ENCODE measurements at places on chromosomes 5 and 9.

DNA sequence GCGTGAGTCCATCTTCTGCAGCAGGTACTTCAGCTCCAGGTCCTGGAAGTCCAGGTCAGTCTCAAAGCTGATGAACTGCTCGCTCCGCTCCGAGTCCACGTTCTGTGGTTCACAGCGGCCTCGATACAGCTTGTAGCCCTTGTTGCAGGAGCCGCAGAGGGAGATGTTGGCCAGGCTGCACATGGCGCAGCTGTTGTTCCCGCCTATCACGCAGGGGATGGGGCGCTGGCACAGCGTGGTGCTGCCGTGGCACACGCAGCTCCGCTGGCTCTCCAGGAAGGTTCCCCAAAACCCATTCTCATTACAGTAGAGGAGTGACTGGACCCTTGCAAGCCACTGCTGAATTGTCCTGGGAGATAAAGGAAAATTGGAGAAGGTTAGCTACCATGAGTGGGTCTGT is 201.4 kb downstream of the BRINP1 start:
- no peak for DNase-seq

- DNase-seq = no peak
Measured at GRCh38 chr5:145362266-145362665, 472.9 kb downstream of the PRELID2 start.

- DNase-seq = no peak
Measured at GRCh38 chr9:4030751-4031150, 269.1 kb downstream of the GLIS3 start.

DNA sequence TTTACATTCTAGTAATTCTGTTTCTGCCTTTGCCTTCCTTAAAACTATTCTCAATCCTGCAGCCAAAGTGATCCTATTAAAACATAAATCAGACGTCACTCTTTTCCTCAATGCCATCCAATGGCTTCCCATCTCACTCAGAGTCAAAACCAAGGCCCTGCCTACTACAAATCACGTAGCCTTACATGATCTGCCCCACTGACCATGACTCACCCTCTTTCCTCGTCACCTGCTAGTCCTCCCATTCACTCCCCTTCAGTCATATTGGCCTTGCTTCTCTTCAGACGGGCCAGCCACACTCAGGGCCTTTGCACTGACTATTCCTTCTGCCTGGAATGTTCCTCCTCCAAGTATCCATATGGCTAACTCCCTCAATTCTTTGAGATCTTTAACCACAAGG is 39.0 kb upstream of the DMXL1 start:
- no peak for DNase-seq

- DNase-seq = no peak
Measured at GRCh38 chr9:97507428-97507984, 6.0 kb downstream of the TMOD1 start.

DNA sequence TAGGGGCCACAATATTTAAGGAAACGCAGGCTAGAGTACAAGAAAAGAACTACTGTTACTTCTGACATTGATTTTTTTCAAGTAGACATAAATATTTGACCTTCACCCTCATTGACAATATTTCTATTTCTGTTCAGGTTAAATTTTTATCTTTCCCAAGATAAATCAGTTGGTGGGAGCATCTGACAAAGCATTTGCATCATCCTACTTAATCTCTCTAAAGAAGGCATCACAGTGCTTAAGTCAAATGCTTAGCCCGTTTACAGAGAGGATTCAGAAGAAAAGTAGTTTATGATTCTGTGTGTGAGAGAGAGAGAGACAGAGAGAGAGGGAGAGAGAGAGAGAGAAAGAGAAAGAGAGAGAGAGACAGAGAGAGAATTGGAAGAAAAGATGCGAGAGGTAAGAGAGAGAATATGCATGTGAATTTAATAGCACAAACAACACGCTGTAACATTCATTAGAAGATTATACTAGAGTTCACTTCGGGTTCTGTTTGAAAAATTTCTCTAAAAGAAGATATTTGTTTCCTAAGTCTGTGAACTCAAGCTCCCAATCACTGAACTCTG is 1093.3 kb upstream of the CDH6 start:
- no peak for DNase-seq

- DNase-seq = no peak
Measured at GRCh38 chr5:133354323-133355185, 257.8 kb downstream of the FSTL4 start.

DNA sequence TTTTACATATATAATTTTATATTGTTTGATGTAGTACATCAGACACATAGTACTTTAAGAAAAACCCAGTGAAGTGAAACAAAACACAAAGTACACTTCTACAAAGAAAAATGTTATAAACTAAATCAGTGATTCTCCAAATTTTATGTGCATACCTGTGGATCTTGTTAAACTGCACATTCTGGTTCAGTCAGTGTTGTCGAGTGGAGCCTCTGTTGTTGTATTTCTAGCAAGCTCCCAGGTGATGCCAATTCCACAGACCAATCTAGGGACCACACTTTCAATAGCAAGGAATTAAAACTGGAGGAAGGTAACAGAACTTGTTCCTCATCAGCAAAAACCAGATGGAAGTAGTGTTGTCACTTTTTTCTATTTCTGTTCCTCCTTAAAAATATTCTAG is 183.8 kb upstream of the CD180 start:
- DNase-seq = no peak

DNA sequence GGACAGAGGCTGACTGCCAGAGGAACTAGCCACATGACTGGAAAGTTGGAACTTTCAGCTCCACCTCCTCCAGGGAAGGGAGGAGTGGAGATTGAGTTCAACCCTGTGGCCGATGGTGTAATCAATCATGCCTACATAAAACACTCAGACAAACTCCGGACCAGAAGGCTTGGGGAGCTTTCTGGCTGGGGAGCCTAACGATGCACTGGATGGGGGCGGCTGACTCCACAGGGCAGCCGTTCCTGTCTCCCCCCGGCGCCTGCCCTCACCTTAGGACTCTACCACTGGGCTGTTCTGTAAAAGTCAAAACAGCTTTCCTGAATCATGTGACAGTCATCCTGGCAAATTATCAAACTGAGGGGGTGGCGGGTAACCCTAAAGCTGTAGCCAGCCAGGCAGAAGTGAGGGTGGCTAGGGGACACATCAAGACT is 58.0 kb downstream of the GOLM1 start:
- no peak for DNase-seq

- DNase-seq = no peak
Measured at GRCh38 chr5:170484847-170485615, 18.8 kb upstream of the KCNIP1 start.

GRCh38 chr5:152470167-152470566 is 65.1 kb upstream of the NMUR2 start:
- no peak for DNase-seq

DNA sequence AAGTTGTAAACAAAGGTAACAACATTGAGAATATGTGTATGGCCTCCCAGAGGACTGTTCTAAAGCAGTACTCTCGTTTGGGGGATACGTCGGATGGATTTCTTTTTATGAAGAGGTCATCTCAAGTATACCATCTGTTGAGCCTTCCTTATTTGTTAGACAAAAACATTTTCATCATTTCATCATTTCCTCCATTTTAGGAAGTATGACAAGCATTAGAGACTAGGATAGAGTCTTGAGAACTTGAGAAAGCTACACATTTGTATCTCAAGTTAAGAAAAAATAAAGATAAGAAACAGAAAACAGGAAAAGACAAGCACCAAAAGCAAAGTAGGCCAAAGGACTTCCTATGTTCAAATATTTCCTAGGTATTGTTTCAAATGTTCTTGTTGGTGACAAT is 307.0 kb downstream of the EFNA5 start:
- DNase-seq = no peak

DNA sequence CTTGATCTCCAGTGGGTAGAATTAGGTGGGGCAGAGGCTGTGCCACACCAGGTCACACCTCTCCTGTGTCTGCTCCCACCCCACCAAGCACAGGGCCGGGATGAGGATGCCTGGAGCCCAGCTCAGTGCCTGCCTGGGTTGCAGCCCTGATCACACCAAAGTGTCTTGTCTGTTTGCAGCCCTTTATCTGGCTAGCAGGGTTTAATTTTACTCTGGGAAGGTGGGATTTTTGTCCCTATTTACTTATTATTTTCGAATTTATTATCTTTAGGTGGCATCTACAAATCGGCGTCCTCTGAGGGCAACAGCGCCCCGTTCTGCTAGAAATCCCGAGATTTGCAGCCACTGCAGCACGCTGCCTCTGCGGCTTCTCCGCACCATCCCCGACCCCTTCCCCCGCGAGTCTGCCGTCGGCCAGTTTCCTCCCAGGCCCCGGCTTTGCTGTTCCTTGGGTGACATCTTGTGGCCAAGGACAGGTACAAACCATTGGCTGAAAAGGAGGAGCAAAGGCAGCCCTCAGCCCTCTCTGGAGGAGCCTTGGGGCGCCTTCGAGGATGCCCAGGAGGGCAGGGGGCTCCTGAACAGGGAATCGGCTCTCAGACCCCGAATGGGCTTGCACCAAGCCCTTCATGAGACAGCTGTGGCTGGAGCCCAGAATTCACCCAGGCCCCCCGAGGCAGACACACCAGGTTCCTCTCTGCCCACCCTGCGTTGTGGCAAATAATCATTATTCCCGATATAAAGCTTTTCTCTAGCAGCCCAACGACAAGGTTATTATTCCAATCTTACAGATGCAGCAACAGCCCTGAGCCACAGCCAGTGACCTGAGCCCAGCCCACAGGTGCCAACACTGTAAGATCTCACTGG is 113.0 kb downstream of the GAPVD1 start:
- DNase-seq = peak; percentile 65

GRCh38 chr5:132477784-132478365 is 12.7 kb downstream of the IRF1 start:
- no peak for DNase-seq

GRCh38 chr9:96484521-96484931 is 34.6 kb downstream of the HABP4 start:
- DNase-seq = no peak

DNA sequence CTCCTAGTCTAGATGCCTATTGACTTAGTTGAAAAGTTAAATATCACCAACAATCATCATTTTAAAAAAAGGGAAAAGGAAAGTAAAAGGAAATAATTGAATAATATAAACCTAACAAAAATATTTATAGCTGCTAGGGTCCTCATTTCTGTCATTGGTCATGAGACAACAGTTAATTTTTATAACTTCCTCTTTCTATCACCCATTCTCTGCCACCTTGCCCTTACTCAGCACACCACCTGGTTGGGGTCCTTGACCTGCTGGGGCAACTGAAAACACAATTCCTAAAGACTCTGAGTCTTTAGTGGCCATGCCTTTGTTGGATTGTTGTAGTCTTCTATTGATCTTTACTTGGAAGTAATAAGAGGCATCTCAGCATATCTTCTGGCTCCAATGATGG is 179.5 kb upstream of the MAST4 start:
- no peak for DNase-seq

DNA sequence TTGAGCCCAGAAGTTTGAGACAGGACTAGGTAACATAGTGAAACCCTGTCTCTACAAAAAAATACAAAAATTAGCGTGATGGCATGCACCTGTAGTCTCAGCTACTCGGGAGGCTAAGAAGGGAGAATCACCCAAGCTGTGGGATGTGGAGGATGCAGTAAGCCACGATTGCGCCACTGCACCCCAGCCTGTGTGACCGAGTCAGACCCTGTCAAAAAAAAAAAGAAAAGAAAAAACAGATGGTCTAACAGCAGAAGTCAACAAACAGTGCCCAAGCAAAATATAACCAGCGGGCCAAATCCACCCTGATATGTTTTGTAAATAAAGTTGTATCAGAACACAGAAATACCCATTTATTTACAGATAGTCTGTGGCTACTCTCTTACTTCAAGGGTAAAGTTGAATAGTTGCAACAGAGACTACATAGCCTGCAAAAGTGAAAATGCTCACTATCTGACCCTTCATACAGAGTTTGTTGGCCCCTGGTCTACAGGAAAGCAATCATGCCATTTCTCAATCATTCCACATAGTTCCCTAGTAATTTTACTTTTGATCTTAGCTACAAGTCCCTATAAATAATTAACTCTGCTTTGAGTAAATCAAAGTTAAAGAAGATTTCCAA is 383.7 kb downstream of the TLE1 start:
- DNase-seq = no peak

GRCh38 chr5:571791-572190 is 40.3 kb upstream of the CEP72 start:
- DNase-seq = no peak

DNA sequence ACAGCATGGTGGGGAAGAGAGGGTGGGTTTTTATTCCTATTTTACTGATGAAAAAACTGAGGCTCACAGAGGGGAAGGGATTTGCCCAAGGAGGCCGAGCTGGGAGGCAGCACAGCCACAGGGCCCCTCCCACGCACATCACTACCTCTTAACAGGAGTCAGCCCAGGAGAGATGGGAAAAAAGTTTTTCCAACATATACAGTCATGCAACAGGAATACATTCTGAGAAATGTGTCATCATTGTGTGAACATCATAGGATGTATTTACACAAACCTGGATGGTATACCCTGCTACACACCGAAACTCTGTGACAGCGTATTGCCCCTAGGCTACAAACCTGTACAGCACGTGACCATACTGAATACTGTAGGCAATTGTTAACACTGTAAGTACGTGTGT is 11.6 kb downstream of the TRAF1 start:
- no peak for DNase-seq

DNA sequence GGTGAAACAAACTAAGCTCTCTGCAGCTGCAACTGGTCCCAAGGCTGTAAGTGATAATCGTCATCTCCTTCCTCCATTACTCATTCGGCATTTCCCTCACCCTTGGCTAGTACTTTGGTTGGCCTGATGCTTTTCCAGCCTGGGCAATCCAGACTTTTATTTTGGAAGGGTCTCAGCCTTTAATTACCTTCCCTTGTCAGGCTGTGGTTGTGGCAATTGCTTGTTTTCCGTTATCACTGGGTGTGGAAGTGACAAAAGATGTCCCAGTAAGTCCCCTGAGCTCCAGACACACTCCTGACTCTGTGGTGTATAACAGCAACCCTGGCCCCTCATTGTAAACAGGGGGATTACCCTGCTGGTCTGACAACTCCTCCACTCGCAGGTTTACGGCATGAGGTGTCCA is 6.3 kb upstream of the FAF2 start:
- DNase-seq = no peak

GRCh38 chr5:116455061-116455460 is 119.6 kb downstream of the SEMA6A start:
- DNase-seq = no peak

DNA sequence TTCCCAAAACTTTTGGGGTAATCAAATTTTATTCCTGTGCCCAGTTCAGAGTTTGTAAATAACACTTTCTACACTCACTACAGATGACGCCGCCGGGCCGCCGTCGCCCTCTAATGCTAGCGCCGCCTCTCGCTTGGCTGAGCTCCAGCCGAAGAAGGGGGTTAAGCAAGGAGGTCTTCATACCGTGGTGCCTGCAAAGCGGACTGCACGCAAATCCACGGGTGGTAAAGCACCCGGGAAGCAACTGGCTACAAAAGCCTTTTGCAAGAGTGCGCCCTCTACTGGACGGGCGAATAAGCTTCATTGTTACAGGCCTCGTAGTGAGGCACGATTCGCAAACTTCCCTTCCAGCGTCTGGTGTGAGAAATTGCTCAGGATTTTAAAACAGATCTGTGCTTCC is 280.4 kb downstream of the MEF2C start:
- DNase-seq = no peak
